ENCODE measurements at places on chromosomes 1 and 21. TPM values are rescaled to one million over a fixed set of nuclear protein-coding genes. Genes with fewer than 3 reads are reported as not detected.

Gene PLA2G2C
- not detected for total RNA-seq

Gene MEF2D
- 230 TPM for total RNA-seq

Gene LCA5L
- not detected for total RNA-seq

Gene PRKAA2
- total RNA-seq = not detected

Gene LPAR3
- 0.58 TPM for total RNA-seq

Gene GPR52
- 0.49 TPM for total RNA-seq

Gene FMO5
- total RNA-seq = 0.43 TPM

Gene SELP
- total RNA-seq = 0.81 TPM

Gene FAM72D
- total RNA-seq = not detected

Gene SLC9C2
- total RNA-seq = not detected

Gene CHRM3
- not detected for total RNA-seq

Gene ALX3
- total RNA-seq = not detected

Gene BMP8B
- total RNA-seq = 0.24 TPM

Gene CD1B
- not detected for total RNA-seq

GRCh38 chr1:178643831-178644230 lies 81.2 kb upstream of the RALGPS2 start:
- no peak for DNase-seq

GRCh38 chr1:9589144-9589718 lies 520 bp downstream of the TMEM201 start:
- DNase-seq = peak; percentile 64

GRCh38 chr1:229585338-229585737 lies 26.8 kb upstream of the ABCB10 start:
- DNase-seq = no peak

GRCh38 chr1:77230051-77230450 lies 10.8 kb upstream of the PIGK start:
- DNase-seq = no peak

GRCh38 chr1:54742282-54742681 lies 22.0 kb downstream of the PARS2 start:
- DNase-seq = no peak

GRCh38 chr21:31072533-31072932 lies 34.3 kb upstream of the KRTAP19-8 start:
- no peak for DNase-seq

- DNase-seq = no peak
Measured at GRCh38 chr1:46411601-46412341, 17.7 kb downstream of the FAAH start.

DNA sequence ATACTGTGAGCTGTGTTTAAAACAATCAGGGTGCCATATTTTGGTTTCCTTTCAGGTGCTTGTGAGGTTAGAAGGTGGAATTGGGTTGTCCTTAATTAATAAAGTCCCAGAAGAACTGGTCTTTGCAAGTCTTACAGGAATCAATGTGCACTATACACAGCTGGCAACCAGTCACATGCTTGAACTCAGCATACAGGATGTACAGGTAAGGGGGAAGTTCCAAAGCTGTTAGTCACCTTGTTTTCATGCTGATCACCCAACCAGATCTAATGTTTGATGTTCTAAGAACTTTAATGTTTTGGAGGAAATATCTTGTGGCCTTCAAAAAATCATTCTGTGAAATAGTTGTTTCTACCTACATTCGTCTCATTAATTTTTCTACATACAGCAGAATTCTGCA lies 156.3 kb downstream of the VPS13D start:
- DNase-seq = no peak

- no peak for DNase-seq
Measured at GRCh38 chr1:4028139-4028501, 128.0 kb upstream of the C1orf174 start.

DNA sequence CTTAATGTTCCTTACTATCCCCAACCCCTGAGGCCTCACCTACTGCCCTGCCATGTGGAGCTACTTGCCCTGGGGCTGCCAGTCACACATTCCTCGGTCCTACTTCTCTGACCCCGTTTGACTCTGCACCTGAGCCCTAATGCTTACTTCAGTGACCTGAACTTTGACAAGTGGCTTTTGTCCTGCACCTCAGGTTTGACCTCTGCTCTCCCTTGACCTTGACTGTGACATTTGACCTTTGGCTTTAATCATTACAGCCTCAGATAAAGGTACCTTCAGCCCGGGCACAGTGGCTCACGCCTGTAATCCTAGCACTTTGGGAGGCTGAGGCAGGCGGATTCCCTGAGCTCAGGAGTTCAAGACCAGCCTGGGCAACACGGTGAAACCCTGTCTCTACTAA lies 22.8 kb downstream of the MR1 start:
- no peak for DNase-seq

GRCh38 chr1:153217212-153217611 lies at the start of gene PRR9:
Gene PRR9, plus strand, starts transcription at chr1:153217584. Its CDS starts 561 bp downstream, at chr1:153218145.
- no peak for DNase-seq

DNA sequence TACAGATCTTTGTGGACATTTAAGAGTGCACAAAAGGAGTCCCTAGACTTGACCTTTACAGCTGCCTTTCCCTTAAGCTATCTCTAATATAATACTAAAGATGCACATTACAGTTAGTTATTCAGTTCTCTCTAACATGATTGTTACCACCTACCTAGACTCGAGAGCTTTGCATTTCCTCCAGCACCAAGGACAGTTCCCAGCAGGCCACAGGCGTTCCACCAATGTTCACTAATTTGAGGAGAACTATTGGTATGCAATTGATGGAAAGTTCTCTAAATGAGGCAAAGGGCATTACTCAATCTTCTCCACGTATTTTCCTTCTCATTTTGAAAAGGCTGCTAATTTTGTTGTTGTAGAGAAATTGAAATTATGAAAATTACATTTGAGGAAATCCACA lies 5.4 kb upstream of the NTNG1 start:
- no peak for DNase-seq

DNA sequence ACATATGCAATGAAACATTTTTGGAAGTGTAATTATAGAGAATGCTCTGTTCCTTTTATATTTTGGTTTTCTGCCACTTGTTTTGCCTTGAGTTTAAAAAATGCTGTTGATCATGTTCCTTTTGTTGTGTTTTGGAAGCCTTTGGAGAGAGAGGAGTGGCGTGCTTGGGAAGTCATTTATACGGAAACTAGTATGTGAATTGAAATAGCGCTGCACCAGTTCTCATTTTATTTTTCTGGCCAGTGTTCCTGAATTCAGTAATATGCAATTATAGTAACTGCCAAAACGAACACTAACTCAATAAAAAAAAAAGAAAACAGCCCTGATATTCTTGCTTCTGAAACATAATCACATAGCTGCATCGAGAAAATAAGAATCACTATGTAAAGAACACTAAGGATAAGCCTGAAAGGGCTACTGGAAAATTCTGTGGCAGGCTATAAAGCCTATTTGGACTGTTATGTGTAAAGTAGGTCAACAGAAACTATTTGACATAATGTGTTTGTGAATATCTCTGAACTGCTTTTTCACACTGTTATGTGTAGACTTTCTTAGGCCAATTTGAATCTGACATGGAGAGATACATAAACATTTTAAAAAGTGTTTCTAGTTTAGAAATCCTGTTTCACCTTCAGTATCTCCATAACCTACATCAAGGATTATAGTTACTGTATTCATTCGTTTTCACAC lies 742.0 kb downstream of the KCNT2 start:
- DNase-seq = no peak

DNA sequence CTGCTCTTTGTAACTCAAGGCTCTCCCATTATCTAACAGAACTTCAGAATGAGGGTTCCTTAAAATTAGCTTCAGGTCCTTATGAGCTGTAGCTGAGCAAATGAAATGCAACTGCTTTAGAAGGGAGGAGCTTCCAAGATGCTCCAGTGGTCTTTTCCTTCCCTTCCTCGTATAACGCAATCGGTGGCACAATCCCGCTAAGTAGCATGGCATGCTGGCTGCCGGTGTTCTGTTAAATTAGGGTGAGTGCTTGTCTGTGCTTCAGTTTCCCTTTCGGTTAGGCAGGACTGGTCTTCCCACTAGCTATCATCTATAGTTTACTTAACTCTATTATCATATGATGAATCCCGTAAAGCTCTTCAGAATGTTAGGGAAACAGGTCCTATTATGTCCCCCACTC lies 917 bp downstream of the KIAA0040 start:
- no peak for DNase-seq

- DNase-seq = no peak
Measured at GRCh38 chr1:43850591-43851233, 82.9 kb upstream of the ARTN start.

GRCh38 chr1:193356249-193356648 lies 169.8 kb upstream of the B3GALT2 start:
- no peak for DNase-seq

GRCh38 chr1:92134331-92134730 lies 54.2 kb downstream of the BTBD8 start:
- DNase-seq = no peak

GRCh38 chr1:22108339-22109105 lies 34.4 kb downstream of the WNT4 start:
- DNase-seq = no peak

DNA sequence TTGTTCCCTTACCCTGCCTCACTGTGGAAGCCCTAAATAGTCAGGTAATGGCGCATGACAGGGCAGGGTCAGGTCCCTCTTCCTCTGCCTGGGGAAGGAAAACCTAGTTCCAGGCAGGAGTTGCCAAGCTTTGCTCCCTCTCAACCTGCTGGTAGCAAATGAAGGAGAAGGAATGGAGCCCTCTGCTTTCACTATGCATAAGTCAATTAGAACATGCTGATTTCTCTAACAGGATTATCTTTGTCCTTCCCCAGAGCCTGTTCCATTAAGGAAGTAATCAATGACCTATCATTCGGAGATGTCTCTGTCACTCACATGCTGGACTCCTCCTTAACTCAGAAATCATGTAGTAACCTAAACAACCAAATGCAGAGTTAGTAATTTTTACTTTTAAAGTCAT lies 161.8 kb upstream of the NFIA start:
- no peak for DNase-seq

GRCh38 chr1:33168556-33169289 lies 13.1 kb downstream of the TRIM62 start:
- no peak for DNase-seq

- no peak for DNase-seq
Measured at GRCh38 chr1:24890887-24891286, 39.2 kb downstream of the RUNX3 start.

DNA sequence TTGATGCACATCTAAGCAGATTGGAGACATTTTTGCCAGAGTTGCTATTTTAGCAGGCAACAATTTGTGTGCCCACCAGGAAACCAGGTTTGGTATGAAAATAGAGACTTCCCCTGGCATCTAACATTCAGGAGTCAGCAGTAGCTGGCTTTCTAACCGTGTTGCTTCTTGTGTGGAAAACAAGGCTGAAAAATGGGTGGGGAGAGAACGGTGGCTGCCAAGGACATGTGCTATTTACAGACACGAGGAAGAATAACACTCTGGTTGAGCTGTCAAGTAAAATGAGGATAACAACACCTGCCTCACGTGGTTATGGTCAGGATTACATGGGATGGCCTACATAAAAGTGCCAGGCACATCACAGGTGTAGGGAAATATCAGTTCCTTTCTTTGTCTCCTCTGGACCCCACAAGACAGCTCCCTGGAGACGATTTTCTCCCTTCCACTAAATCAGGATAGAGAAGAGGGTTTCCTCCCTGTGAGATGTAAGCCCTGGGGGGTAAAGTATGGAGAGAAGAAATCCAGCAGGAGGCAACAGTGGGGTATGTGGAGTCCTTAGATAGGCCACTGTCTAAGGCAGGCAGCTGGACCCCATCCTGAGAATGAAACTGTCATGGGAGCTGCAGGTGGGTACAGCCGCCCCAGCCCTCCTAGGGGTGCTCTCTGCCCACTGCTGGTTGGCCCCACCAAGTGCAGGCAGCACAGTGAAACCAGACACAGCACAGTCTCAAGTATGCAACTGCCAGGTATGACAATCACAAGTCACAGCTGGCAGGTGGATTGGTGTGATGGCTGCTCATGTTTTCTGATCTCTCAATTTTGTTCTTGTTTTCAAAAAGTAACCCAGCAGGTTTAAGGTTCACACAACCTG lies 80.3 kb downstream of the TENT5C start:
- no peak for DNase-seq
